ENCODE measurements at places on chromosomes 4 and X. TPM values are rescaled to one million over a fixed set of nuclear protein-coding genes. Genes with fewer than 3 reads are reported as not detected.

Gene TXLNG
- total RNA-seq = 13.2 TPM

Gene RPS6KA6
- total RNA-seq = 12.3 TPM

Gene CPZ
- 10.1 TPM for total RNA-seq

Gene BRS3
- not detected for total RNA-seq

Gene MEPE
- 5.0 TPM for total RNA-seq

Gene CAMK2D
- 98.5 TPM for total RNA-seq

Gene PNMA6F
- total RNA-seq = 7.7 TPM

Gene EPHA5
- total RNA-seq = 23.4 TPM

Gene LRCH2
- total RNA-seq = 8.6 TPM

Gene TAF9B
- 29.9 TPM for total RNA-seq

Gene TRIML2
- not detected for total RNA-seq

Gene UGT2A1
- total RNA-seq = not detected

Gene GAGE1
- not detected for total RNA-seq

Gene FAM9C
- not detected for total RNA-seq

Gene CCNQ
- 27.5 TPM for total RNA-seq

Gene CENPI
- total RNA-seq = 2.0 TPM

Gene XAGE1A
- total RNA-seq = not detected

Gene FRMPD4
- 25.0 TPM for total RNA-seq

Gene ADGRG2
- not detected for total RNA-seq

Gene PHOX2B
- not detected for total RNA-seq

Gene AWAT1
- total RNA-seq = not detected

Gene SH3D19
- 39.7 TPM for total RNA-seq

Gene MAGED4
- total RNA-seq = 39.1 TPM

Gene ZXDB
- 9.8 TPM for total RNA-seq

Gene TAF7L
- 0.74 TPM for total RNA-seq

Gene PAGE2B
- total RNA-seq = not detected

Gene FRMD7
- total RNA-seq = not detected

Gene TBC1D19
- 31.7 TPM for total RNA-seq

Gene SOWAHB
- 12.9 TPM for total RNA-seq

Gene TEX13C
- 0.11 TPM for total RNA-seq

Gene TMA16
- 13.4 TPM for total RNA-seq

Gene SULT1B1
- total RNA-seq = 0.66 TPM

Gene ARMCX2
- 47.6 TPM for total RNA-seq

Gene RAB33A
- 22.7 TPM for total RNA-seq

Gene SPATA4
- total RNA-seq = 0.72 TPM

Gene FAM241A
- total RNA-seq = 1.8 TPM

Gene CENPVL2
- 0.41 TPM for total RNA-seq

Gene ARX
- total RNA-seq = 9.4 TPM

Gene TGIF2LX
- not detected for total RNA-seq

Gene ACSL4
- total RNA-seq = 67.2 TPM

Gene ANAPC10
- total RNA-seq = 33.3 TPM

Gene PABPC1L2B
- 24.3 TPM for total RNA-seq

Gene GLUD2
- total RNA-seq = 6.2 TPM

Gene RS1
- total RNA-seq = 1.0 TPM

Gene AMTN
- total RNA-seq = not detected

Gene MAGEA9B
- not detected for total RNA-seq

Gene SPANXA1
- not detected for total RNA-seq

Gene MSX1
- total RNA-seq = 18.6 TPM

Gene ATP7A
- total RNA-seq = 5.5 TPM

Gene KLF3
- 32.4 TPM for total RNA-seq

Gene NPY2R
- 1.2 TPM for total RNA-seq

Gene MAP9
- total RNA-seq = 63.5 TPM

Gene GAGE12E
- not detected for total RNA-seq

Gene CSAG2
- total RNA-seq = not detected

Gene CITED1
- 12.7 TPM for total RNA-seq
